ENCODE measurements at places on chromosomes 7 and 10.

DNA sequence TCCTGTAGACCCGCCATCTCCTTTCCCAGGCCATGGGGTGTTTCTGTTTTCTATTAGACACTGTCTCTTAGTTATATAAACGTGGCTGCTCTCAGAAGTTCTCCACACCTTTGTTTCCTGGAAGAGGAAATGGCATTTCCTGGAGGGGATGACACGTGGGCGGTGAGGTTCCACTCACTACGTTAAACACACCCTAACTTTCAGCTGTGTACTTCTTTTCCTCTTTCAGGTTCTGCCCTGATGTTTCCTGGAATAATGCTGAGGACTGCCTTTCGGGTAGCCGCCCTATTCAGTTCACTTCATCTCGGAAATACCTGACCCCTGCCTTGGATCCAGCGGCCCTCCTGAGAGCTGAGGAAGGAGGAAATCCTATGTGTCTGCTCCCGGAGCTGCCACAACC is 3.4 kb upstream of the PRKCQ start:
- DNase-seq, result no peak

DNA sequence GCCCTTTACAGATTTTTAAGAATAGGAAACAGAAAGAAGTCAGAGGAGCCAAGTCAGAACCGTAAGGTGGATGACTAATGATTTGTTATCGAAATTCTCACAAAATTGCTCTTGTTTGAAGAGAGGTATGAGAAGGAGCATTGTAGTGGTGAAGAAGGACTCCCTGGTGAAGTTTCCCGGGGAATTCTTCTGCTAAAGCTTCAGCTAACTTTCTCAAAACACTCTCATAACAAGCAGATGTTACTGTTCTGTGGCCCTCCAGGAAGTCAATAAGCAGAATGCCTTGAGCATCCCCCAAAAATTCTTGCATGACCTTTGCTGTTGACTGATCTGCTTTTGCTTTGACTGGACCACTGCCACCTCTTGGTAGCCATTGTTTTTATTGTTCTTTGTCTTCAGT is 152.9 kb downstream of the HGF start:
- no peak for DNase-seq

DNA sequence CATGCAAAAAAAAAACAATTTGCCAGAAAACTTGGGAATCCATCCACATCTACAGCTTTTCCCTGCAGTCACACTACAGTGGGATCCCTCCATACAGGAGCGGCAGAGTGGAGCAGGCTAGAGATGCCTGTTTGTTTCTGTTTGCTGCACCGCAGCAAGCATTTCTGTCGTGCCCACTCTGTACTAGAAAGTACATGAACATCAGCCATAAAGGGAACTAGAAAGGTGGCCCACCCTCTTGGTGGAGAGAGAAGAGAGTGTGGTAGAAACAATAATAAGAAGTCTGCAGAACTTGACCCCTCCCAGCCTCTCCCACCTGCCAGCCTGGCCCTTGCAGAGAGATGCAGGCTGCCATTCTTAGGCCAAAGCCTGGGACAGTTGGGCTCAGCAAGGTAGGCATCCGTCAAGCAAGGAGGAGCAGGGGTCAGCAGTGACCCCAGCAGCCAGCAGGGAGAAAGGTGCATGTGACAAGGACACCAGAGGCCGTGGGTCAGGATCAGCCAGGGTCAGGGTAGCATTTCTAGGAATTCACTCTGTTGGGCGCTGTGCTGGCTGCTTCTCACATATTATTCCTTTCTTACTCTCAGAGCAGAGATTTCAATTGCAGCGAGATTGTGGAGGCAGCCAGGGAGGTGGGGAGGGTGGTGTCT is 171.8 kb downstream of the EGFR start:
- no peak for DNase-seq

DNA sequence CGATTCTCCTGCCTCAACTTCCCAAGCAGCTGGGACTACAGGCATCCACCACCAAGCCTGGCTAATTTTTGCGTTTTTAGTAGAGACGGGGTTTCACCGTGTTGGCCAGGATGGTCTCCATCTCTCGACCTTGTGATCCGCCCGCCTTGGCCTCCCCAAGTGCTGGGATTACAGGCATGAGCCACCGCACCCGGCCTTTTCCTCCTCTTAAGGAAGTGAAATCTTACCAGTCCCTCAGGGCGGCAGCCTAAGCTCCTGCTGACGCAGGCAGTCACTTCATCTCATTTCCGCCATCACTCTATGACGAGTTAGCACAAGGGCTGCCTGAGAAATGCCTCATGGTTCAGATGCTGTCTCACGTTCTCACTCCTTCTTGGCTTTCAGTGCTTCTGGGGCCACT is 246.0 kb upstream of the SHH start:
- DNase-seq, result no peak

DNA sequence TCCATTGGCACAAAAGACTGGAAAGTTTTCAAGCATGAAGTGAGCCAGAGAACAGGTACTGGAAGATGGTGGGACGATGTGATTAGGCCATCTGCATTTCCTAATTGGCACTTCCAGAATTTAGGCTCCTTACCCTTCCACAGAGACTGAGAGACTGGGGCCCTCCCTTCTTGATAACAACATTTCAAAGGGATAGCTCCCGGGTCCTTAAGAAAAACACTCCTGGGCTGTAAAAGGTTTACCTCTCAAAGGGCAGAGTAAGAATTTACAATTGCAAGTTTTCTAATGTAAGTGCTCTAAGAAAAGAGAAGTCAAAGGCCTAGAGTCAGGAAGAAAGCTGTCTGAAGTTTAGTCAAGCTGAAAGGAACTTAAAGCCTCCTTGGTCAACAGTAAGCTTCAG is 559.5 kb upstream of the C7orf33 start:
- no peak for DNase-seq

DNA sequence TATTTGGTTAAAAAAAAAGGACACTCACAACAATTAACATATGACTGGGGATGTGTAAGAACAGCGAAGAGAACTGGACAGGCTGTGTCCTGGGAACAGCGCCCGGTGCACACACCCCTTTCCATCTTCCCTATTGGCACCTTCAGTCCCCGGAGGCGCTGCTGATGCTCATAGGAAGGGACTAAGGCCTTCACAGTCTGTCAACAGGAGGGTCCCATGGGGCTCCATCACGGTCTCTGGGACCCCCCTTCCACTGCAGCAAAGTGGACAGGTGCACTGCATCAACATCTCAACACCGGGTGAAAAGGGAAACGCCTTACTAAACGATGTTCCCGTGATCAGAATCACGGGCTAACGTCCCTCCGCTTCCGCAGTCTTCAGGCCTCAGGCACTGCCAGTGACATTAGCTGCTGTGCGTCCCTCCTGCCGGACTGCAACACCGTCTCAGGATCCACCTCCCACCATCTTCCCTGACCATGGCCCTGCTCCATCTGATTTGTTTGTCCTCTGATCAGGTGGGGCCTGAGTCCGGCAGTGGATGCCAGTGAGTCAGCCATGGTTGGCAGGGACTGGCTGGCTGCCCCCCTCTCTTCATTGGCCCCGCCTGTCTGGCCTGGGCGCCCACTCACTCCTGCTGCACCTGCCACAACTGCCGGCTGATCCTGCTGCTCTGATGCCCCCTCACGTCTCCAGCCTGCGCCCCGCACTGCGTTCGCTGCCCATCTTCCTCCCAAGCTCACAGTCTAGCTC is 614.7 kb downstream of the DNAJB6 start:
- DNase-seq, result no peak

DNA sequence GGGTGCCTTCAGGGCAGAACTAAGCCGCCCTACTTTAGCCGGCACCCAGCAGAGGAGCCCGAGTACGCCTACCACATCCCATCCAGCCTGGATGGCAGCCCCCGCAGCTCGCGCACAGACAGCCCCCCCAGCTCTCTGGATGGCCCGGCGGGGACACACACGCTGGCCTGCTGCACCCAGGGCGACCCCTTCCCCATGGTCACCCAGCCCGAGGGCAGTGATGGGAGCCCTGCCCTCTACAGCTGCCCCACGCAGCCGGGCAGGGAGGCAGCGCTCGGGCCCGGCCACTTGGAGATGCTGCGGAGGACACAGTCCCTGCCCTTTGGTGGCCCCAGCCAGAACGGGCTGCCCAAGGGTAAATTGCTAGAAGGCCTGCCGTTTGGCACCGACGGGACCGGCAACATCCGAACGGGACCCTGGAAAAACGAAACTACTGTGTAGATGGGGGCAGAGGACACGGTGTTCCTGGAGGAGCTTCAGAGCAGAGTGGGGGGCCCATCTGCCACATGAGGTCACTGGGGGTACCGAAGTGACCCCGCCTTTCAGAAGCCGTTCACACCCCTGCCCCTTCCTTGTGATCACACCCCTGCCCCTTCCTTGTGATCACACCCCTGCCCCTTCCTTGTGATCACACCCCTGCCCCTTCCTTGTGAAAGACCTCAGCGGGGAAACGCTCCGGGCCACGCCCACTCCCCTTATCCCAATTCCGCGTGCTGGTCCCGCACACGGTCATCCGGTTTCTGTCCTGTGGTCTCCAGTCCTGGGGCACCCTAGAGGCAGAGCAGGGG is 30.8 kb upstream of the KNDC1 start:
- no peak for DNase-seq

GRCh38 chr7:149021725-149022062 is 6.6 kb downstream of the PDIA4 start:
- no peak for DNase-seq

DNA sequence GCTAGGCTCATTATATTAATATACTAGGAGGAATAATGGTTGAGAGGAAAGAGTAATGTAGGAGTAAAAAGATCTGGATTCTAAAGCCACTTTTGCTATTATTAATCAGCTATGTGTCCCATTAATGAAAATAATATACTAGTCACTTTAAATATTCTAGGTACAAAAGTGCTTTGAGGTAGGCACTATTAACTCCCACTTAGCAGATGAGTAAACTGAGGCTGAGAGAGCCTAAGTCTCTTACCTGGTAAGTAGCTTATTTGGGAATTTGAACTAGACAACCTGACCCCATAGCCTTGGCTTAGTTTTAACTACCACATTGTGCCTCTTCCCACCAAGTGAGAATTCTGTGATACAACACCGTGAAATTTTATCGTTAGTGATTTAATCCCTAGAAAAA is 6.0 kb downstream of the ARMC10 start:
- no peak for DNase-seq

GRCh38 chr10:69389827-69390490 is 26.8 kb downstream of the TACR2 start:
- no peak for DNase-seq

- DNase-seq, result no peak
Measured at GRCh38 chr7:81499262-81500116, 270.4 kb downstream of the HGF start.

GRCh38 chr7:112206991-112207592 is 597 bp downstream of the ZNF277 start:
- DNase-seq, result peak; percentile 66

- peak; percentile 20 for DNase-seq
Measured at GRCh38 chr7:28957751-28958234, 337 bp downstream of the TRIL start.

- DNase-seq, result no peak
Measured at GRCh38 chr7:3345699-3346481, 44.8 kb downstream of the SDK1 start.

GRCh38 chr10:63208986-63209385 is 75.9 kb downstream of the NRBF2 start:
- DNase-seq, result no peak

DNA sequence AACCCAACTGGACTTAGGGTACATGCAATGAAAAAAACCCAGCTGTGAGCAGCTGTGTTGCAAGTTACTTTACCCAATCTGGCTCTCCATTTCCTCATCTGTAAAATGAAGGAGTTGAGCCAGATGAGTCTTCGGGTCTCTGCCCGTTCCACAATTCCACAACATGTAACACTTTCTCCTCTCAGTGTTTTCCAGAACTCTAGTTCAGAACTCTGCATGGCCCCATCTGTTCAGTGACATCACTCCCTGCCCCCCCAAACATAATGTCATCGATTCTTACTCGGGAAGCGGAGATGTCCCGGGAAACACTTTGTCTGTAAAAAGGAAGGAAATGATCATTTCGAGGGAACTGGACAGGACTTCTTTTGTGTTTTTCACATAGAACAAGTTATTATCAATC is 2.5 kb downstream of the SH3PXD2A start:
- no peak for DNase-seq

DNA sequence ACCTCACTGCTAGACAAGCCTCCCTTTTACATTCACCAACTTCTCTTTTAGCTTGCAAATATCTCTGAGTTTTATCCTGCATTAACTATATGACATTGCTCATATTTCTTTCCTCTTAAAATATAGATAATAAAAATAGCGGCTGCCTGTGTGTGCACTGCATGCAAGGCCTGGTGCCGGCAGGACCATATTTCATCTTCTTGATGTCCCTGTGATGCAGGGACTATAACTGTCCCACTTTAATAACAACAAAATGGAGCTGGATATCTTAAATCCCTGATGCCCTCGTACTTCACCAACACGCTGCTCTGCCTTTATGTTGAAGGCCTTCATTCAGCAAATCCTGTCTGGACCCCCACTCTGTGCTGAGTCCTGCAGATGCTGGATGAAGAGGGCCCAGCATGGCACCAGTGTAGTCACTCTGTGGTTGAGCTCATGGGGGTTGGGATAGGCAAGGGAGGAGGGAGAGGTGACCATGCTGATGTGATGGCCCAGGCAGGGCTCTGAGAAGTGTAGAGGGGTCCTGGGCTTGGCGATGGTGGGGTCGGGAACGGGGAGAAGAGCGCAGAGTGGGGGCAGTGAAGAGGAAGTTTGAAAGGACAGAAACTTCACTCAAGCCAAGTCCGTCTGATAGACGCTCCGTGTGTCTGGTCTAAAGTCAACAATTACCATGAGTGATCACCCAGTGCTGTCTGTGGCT is 40.4 kb downstream of the C10orf90 start:
- DNase-seq, result no peak

DNA sequence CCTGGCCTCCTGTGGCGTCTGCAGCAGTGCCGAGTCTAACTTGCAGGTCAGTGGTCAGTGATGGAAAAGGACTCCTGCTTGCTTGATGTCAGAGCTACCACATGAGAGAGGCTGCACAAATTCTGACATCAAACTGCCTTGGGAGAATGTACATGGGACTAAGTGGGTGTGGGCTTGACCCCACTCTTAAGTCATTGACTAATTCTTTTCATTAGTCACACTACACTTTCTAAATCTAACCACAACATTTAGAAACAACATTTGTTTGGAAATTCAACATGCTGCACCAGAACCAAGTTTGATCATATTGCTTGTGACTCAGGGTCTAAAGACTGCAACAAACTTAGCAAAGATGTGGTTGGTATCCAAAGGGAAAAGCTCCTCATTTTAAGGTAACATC is 24.4 kb upstream of the CDC14C start:
- DNase-seq, result no peak

DNA sequence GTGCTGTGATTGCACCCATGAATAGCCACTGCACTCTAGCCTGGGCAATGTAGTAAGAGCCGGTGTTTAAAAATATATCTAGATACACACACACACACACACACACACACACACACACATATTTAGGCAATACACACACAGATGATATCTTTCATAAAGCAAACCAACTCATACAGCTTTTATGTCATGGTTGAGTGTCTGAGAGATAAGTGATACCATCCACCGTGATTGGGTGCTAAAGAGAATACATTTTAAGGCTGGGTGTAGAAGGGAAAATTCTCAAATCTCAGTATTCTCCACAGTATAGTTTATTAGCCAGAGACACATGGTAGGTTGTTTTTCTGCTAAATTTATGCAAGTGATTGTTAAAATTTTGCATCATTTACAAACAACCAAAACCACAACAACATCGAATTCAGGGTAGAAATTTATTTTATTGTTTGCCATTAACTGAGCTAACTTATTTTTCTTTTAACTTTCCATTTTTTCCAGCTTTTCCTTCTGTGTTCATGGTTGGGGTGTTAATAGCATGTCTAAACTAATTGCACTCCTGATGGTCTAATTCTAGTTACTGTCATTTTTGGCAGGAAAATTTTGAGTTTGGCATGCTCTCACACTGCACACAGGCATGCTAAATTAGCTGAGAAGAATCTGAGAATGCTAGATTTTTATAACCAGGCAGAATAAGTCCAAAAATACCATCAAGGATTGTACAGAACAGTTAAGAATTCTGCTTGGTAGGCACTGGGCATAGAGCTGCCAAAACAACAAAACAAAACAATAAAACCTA is 57.9 kb upstream of the SYPL1 start:
- DNase-seq, result no peak
